Activated T-helper 1 cell treated with anti-CD3 and anti-CD28 coated beads, Interleukin-2, amount 50 U/mL, for 16 hours (primary cell): ENCODE measurements at places on chromosomes 1 and 21.
A peak's percentile ranks its signal among the peaks of the same experiment; 100 is the strongest.

GRCh38 chr1:23999156-23999671 lies 19.1 kb upstream of the SRSF10 start:
- DNase-seq: no peak

DNA sequence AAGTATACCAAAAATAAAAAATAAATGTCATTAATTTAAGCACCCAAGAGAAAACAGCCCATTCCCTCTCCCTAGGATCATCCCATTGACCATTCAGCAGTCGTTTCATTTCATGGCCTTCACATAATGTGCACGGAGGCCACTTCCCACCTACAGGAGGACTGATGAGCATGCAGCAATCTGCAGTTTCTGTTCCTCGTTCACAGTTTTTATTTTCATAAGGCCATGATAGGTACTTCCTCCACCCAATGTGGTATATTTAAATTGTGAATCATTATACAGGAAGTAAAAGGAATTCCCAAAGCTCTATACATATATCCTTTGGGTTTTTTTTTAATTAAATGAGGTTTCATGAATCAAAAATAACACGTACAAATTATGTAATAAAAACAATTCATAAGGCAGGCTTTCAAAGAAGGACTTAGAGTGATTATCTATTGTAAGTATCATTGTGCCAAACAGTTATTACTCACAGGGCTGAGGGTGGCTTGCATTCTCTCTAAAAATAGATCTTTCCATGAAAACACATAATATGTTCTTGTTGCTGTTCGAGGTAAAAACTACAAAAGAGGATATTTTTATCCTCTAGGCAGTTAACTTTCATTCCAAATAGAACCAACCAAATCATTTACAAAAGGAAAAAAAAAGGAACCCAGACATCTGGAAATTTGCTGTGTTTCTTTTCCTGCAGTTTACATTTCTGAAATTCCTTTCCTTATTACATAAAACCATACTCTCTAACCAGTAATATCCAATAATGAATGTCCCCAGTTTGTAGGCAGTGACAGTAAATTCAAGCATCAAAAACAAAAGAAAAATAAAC lies 27.5 kb upstream of the SLC44A3 start:
- no peak for DNase-seq

GRCh38 chr21:36422279-36423098 lies 37.3 kb downstream of the CHAF1B start:
- no peak for DNase-seq

DNA sequence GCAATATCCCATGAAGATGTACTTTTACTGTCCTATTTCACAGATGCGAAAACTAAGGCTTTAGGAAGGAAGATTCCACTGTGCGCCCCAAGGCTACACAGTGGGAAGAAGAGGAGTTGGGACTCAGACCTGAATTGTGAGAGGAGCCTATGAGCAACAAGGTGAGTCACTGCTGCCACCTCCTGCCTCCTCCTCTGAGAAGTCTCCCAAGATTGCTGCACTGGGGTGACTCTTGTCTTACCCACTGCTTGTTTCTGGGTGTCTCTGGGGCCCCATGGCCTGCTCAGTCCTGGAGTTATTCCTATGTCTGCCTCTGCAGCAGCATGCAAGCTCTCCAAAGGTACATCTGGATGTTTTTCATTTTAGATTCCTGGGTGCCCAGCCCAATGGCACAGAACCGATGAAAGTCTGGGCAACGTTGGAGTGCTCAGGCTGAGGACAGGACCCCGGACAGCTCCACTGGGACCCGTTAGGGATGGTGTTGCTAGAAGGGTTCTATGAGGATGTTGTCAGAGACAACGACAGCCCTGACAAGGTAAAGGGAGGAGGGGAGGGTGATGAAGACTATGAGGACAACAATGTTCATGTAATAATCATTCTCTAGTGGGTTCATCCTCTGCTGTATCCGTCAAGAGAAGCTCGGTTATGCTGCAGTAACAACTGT lies 11.0 kb upstream of the C1QA start:
- DNase-seq: no peak

DNA sequence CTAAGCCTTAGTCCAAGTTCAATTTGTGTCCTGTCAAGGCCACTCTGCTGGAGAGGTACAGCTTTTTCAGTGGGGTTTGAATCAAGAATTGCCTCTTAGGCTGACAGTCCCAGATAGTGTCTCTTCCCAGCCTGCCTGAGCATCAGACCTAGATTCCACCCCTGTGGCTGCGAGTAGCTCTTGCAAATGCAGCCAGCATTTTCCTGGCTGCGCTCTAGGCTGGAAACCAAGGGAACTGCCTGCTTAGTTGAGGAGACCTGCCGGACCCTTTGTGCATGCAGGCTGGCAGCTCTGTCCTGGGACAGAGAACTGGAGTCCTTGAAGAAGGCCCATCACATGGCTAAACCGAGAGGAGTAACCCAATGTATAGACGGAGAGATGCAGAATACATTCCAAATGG lies 293.7 kb downstream of the PCP4 start:
- no peak for DNase-seq

GRCh38 chr21:31087639-31088473 lies 49.6 kb upstream of the KRTAP19-8 start:
- no peak for DNase-seq

DNA sequence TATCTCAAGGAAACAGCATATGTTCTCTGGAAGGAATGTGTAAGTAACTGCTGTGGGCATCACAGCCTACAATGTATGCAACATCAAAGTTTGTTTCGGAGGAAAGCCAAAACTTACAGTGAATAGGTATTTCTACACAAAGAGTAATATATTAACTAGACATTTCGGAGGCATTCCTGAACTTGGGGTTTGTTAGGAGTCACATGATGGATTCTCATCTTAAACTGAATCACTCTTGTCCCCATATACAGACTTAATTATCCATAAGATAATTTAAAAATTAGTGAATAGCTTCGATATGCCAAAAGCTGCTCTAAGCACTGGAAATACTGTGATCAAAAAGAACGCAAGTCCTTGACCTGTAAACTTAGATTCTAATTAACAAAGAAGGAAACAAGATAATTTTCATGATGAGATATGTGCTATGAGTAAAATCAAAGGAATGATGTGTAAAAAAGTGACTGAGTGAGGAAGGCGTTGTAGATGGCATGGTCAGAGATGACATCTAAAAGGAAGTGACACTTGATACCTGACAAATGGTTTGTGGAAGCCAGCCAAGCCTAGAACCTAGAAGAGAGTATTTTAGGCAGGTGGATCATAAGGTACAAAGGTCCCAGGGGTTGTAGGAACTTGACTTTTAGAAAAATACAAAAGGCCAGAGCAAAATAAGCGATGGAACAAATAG lies 273.1 kb downstream of the MRPL39 start:
- DNase-seq: no peak

GRCh38 chr1:9687120-9687873 lies 35.8 kb downstream of the PIK3CD start:
- DNase-seq: peak; percentile 16

DNA sequence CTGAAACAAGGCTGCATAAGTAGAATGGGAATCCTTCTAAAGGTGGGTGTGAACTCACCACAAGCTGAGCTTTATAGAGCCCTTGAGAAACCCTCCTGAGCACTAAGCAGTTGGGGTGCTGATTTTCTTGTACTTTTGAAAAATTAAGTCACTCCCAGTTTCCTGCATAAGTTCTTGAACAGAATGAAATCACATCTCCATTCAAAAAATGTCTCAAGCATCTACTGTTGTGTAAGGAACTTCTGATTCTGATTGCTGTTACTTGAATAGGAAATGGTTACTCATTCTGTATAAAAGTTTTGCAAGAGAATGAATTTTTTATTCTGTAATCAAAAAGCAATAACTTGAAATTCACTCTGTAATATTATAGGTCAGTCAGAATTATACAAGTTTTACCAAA lies 50.8 kb upstream of the WNT2B start:
- DNase-seq: no peak

DNA sequence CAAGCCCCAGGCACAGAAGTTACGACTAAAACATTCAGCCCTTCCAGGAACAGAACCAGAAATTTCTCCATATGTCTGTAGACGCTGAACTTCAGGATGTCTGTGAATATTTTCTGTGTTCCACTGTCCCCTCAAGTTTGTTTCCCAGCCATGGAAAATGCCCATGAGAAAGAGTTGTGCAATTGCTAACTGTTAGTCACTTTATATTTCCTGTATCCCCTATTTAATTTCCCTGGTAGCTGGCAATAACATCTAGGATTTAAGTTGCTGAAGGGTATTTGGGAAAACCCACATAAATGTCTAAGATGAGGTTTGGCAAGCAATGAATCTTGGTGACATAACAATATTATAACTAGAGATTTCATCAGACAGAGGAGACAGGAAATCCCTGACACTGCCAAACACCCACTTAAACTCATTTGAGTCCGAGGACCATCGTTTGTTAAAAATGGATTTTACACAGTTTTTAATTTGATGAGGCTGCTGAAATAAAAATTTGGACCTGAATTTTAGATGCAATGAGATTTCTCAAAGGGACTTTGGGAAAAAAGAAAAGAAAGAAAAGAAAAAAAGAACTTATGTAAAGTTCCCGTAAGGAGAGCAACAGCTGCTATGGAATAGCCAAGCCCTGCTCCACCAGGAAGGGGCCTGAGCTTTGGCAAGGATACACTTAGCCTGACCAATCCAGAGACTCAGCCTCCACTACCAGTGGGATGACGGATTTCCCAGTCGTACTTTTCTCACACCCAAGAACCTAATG lies 21.8 kb upstream of the ERRFI1 start:
- no peak for DNase-seq

GRCh38 chr1:66360285-66360724 lies 173.6 kb upstream of the SGIP1 start:
- DNase-seq: no peak

GRCh38 chr1:171654201-171654941 lies 1.9 kb upstream of the MYOC start:
- no peak for DNase-seq

GRCh38 chr1:1858382-1859086 lies 32.4 kb downstream of the GNB1 start:
- no peak for DNase-seq

GRCh38 chr1:7565099-7565750 lies 205.9 kb upstream of the VAMP3 start:
- no peak for DNase-seq

DNA sequence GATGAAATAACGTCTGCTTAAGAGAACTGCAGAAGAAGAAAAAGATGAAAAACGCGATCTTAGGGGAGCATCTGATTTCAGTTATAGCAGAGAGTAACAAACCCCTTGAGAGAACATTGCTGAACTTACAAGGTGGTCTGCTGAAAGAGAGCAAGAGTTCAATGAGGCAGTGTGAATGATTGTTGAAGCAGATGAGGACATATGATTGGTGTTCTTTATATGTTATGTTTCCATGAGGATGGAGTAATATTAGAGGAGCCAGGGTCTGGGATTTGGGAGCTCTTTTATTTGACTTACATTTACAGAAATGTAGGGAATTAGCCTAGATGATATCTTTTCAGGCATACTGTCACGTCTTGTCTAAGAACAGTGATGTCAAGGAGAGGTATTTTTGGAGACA lies 1302.0 kb downstream of the KCNT2 start:
- no peak for DNase-seq

- no peak for DNase-seq
Observed at GRCh38 chr1:119797162-119797561, 14.1 kb downstream of the REG4 start.

DNA sequence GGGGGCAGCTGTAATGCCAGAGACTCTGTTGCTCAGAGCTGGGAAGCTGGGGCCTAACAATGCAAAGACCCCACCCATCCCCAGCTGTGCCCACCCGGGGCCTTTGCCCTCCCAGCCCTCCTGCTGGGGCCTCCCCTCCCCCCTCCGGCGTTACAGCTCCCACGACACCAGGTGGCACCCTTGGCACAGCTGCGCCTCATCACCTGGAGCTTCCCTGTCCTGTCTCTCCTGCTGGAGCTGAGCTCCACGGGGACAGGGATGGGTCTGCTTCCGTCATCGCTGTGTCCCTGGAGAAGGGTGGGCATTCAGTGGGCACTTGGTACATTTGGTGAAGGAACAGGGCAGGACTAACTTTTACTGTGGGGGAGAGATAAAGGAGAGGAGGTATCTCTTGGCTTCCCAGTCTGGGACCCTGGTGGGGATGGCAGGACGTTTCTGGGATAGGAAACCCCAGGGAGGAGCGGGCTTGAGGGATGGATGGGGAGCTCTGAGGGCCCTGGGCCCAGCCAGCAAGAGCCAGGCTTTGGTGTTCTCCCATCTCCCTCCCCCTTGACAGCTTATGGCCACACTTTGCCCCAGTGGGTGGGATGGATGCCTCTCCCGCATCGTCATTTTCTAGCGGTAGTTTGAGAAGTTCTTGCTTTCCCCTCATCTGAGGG lies 453.2 kb downstream of the PTPRU start:
- no peak for DNase-seq

GRCh38 chr1:170355267-170355801 lies 176.6 kb upstream of the GORAB start:
- no peak for DNase-seq

GRCh38 chr1:51305371-51305823 lies 25.0 kb downstream of the TTC39A start:
- DNase-seq: no peak

DNA sequence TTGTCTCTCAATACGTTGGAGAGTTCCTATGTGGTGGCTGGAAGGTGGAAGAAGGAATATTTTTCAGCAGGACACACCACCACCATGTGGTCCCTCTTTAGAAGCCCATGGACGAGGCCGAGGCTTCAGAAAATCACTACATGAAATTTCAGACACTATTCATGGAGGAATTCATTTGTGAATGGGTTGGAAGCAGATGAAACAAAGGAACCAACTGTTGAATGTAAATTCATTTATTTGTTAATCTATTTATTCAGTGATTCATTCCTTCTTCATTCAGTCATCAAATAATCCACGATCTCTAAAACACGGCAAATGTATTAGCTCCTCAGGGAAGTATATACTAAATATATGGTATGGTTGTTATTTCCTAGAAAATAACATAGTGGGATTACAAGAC lies 12.2 kb downstream of the SLC35F3 start:
- DNase-seq: no peak

GRCh38 chr21:36076878-36077655 lies 7.2 kb downstream of the CBR1 start:
- no peak for DNase-seq

- DNase-seq: no peak
Observed at GRCh38 chr1:168514455-168514854, 29.3 kb downstream of the XCL2 start.

- no peak for DNase-seq
Observed at GRCh38 chr1:10717296-10718082, 79.0 kb downstream of the CASZ1 start.

- no peak for DNase-seq
Observed at GRCh38 chr1:109885589-109885988, 25.1 kb upstream of the CSF1 start.
